HEK293T (cell line): ENCODE measurements at places on chromosomes 6 and 20.
A peak's percentile ranks its signal among the peaks of the same experiment; 100 is the strongest.

DNA sequence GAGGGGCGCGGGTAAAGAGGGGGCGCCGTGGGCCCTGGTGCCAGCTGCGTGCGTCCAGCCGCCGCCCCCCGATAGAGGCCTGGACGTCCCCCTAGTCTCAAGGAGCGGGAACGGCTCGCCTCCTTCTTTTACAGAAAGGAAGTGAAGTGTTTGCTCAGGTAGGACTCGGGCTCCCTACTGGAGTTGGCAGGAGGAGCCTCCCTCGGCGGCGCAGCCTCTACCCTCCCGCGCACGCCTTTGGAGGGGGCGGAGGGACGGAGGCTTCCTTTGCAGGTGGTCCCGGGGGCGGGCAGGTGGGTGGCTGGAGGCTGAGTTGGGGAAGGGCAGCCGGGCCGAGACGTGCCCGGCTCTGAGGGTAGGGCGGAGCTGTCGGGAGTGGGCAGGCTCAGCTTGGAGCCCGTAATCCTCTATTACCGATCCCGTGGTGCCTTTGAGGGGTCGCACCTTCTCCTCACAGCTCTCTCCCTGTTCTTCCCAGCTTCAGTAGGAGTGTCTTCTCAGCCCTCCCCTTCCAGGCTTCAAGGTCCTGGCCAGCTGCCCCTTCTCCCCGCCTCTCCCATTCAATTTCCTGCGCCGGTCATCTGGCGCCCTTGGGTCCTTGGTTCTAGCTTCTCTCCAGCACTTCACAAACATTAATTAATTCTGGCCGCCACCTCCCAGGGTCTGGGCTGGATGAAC lies 728 bp downstream of the ITPR3 start:
- no peak for DNase-seq

GRCh38 chr6:167331565-167331964 lies 6.7 kb downstream of the TTLL2 start:
- no peak for DNase-seq

- no peak for DNase-seq
Observed at GRCh38 chr6:163386329-163386908, 28.1 kb upstream of the QKI start.

GRCh38 chr6:53864781-53865180 lies 70.0 kb downstream of the LRRC1 start:
- no peak for DNase-seq

DNA sequence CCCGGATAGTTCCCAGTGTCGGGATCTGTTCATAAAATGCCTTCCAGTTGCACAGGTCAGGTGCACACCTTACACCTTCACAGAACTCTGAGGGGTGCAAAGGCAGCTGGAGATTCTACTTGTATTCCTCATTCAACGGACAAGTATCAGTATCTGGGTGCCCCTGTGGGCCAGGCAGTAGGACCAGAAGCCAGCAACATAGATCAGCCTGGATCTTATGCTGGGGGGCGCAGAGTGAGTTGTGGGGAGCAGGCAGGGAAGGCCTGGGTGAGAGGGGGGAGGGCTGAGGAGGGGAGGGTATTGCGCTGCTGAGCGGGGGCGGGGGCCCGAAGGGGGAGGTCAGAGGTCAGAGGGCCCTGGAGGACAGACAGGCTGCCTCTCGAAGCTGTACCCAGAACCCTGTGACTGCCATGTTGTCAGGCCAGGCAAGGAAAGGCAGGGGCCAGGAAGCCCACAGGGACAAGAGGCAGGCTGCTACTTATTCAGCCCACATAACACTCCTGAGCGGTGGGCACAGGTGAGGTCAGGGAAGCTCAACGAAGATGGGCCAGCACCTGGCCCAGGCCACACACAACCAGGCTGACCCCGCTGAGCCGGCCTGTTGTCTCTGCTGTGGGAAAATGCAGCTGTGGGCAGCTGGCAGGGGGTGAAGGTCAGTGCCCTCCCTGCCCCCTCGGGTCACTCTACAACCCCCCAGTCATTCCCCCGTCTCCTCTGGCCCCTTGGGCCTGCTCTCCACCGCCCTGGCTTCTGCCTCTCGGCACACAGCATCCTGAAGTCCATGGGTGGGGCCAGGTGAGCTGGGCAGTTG lies 1.1 kb downstream of the OPRL1 start:
- no peak for DNase-seq

GRCh38 chr20:11907621-11908020 lies 10.1 kb upstream of the BTBD3 start:
- DNase-seq, result no peak

- DNase-seq, result no peak
Observed at GRCh38 chr6:134564705-134565104, 246.8 kb upstream of the SGK1 start.

- no peak for DNase-seq
Observed at GRCh38 chr6:50717734-50718457, 4.6 kb downstream of the TFAP2D start.

DNA sequence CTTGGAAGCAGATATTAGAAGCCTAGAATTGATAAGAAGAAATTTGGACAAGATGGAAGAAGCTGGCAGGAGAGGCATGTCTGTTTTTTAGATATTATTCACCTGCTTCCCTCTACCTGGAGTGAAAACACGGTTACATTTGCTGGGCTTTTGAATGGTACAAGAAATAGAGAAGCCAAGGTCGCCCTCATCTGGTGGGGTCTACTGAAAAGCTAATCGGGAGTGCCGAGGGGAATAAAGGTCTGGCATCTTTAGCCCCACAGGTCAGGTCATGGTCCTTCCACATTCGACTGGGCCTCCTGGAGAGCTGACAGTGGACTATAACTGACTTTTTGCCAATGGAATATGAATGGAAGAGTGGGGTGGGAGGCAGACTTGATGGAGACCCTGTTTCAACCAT lies 4.6 kb upstream of the C2 start:
- no peak for DNase-seq

GRCh38 chr6:99589290-99589672 lies 17.4 kb upstream of the PRDM13 start:
- DNase-seq, result peak; percentile 36

GRCh38 chr6:170367241-170367640 lies 60.7 kb downstream of the FAM120B start:
- DNase-seq, result no peak

- no peak for DNase-seq
Observed at GRCh38 chr6:142728364-142728763, 216.6 kb downstream of the HIVEP2 start.

- peak; percentile 58 for DNase-seq
Observed at GRCh38 chr20:62366370-62367135, 559 bp downstream of the LAMA5 start.

DNA sequence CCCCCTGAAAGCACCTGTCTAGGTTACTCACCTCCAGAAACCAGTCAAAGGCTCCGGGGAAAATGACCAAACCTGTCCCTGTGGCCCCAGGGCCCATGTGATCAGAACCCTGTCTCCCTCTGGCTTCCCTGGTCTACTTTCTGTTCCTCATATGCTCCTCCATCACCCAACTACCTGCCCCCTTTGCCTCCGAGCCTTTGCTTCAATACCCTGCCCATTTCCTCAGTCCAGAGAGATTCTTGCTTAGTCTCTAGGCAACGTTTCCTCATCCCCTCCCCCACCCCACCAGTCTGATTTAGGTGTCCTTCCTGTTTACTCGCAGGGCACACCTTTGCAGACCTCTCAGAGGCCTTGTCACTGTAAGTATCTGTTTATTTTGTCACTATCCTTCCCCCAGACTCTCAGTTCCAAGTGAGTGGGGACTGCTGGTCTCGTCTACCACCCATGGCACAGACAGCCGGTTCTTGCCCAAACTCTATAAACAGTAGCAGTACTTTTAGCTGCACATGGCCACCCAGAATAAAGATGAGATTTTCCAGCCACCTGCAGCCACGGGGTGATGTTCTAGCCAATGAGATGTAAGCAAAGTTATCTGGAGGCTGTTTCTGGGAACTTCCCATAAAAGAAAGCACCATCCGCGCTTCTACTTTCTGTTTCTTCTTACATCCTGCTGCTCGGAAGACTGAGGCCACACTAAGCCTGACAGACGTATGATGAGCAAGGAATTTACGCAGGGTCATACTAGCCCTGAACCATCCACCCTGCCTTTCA lies 13.3 kb downstream of the ELOVL5 start:
- DNase-seq, result no peak

DNA sequence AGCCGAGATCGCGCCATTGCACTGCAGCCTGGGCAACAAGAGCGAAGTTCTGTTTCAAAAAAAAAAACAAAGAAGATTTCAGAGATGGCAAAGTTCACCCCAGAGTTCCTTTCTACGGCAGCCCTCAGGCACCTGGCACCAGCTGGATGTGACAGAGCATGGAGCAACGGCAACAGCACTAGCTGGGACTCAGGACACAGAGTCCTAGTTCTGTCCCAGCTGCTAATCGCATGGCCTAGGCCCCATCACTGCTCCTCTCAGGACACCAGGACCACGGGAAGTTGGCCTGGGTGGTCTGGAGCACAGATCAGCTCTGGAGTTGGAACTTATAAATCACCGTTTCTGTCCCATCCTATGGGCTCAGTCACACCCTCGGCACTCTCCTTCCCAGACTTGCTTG lies 1.1 kb downstream of the PGC start:
- no peak for DNase-seq

- no peak for DNase-seq
Observed at GRCh38 chr6:35401514-35401913, 50.6 kb upstream of the FANCE start.

GRCh38 chr20:41425180-41425884 lies 58.7 kb upstream of the EMILIN3 start:
- no peak for DNase-seq

DNA sequence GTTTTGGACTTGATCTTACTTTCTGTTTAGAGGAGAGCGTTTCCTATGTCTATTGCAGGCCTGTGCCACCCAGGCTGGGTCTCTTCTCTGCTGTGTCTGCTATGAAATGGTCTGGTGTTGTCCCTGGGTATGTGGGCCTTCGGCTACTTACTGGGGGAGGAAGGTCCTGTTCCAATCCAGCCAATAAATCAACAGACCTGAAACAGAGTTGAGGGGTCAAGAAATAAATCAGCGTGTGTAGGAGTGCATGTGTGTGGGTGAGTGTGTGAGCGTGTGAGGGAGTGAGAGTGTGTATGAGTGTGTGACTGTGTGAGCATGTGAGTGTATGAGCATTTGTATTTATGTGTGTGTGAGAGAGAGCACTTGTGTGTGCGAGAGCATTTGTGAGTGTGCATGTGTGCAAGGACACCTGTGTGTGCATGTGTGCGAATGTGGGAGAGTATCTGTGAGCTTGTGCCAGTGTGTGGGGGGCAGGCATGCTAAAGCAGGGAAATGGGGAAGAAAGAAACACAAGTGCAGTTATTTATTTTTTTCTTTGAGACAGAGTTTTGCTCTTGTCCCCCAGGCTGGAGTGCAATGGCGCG lies 86.3 kb upstream of the PMEPA1 start:
- DNase-seq, result no peak

GRCh38 chr6:69900869-69901268 lies 34.5 kb downstream of the COL19A1 start:
- no peak for DNase-seq

GRCh38 chr20:49285813-49286494 lies 8.1 kb upstream of the ZNFX1 start:
- DNase-seq, result no peak

- no peak for DNase-seq
Observed at GRCh38 chr20:16390991-16391390, 182.3 kb downstream of the KIF16B start.

GRCh38 chr6:46352541-46353268 lies 138.5 kb downstream of the RCAN2 start:
- no peak for DNase-seq

DNA sequence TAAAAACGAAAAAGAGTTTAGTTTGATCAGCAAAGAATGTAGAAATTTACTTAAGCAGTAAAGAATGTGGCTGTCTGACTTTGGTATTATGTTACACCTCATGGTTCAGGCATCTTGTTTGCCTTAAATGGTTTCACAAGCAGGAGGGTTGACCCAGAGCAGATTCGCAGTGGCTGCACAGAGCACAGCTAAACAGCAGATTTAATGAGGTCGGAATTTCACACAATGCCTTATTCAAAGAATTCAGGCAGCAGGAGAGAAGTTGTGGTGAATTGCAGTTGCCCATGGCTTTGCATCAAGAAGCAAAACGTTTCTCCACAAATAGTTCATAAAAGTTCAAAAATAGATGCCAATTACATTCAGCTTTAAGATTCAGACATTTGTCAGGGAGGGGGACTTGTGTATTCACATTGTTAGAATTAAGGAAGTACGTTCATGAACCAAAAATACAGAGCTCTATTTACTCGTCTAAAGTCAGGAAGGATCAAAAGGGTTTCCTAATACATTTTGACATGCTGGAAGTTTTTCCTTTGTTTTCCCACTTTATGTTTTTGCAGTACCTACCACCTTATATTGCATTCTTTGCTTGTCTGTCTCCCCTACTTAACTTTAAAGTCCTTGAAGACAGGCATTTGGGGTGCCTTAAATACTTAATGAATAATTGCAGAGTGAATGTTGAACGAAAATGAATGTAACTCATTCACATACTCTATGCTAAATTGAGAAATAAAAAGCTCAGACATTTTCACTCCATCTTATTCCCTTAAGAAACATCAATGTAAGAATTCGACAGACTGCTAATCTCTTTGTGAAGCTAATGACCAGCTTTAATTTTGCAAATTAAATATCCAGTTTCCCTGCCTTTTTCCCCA lies 1163.6 kb upstream of the CITED2 start:
- DNase-seq, result peak; percentile 18

- no peak for DNase-seq
Observed at GRCh38 chr20:14830899-14831298, 493.5 kb upstream of the FLRT3 start.

GRCh38 chr6:149906405-149906804 lies 8.5 kb upstream of the RAET1E start:
- DNase-seq, result no peak

- DNase-seq, result no peak
Observed at GRCh38 chr6:137261761-137262160, 42.6 kb upstream of the IFNGR1 start.

DNA sequence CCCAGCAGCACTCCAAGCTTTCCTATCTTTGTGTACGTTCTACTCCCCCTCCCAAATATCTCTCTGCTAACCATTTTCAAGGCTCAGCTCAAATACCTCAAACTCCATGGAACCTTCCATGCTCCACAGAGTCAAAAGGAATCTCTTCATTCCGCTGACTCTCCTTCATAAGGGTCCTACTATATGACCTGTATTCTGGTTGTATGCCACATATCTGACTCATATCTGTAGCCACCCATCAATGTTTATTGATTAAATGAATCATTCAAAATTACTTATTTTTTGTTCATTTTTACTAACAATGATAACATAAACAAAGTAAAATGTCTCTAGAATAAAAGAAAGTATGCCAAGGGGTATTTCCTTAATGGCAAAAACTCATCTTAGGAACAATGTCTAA lies 123.2 kb downstream of the ARHGAP18 start:
- no peak for DNase-seq

- DNase-seq, result no peak
Observed at GRCh38 chr6:25750906-25751305, 3.6 kb upstream of the SLC17A4 start.
